Naive B cell (primary cell): ENCODE measurements at places on chromosomes 12 and 14.

- H3K36me3 ChIP-seq: peaks cover 10% of the 10 kb centered on the region
- DNase-seq: no peak
Measured at GRCh38 chr14:94470311-94470710, 5.7 kb downstream of the SERPINA9 start.

DNA sequence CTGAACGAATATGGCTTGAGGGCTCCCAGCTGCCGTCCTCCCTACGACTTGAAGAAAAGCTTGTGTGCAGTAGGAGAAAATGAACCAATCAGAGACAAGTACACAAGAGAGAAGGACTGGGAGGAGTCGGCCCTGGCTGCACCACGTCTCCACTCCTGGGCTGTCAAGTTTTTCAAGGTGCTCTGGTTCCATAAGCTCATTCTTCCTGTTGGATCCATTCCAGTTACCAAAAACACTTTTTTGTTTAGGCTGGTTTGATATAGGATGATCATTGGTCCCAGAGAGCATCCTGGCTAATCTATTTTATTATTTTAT lies 2.8 kb upstream of the A2ML1 start:
- DNase-seq: no peak
- H3K27me3 ChIP-seq: no peaks in the 10 kb centered on the region
- H3K4me1 ChIP-seq: no peaks in the 10 kb centered on the region

DNA sequence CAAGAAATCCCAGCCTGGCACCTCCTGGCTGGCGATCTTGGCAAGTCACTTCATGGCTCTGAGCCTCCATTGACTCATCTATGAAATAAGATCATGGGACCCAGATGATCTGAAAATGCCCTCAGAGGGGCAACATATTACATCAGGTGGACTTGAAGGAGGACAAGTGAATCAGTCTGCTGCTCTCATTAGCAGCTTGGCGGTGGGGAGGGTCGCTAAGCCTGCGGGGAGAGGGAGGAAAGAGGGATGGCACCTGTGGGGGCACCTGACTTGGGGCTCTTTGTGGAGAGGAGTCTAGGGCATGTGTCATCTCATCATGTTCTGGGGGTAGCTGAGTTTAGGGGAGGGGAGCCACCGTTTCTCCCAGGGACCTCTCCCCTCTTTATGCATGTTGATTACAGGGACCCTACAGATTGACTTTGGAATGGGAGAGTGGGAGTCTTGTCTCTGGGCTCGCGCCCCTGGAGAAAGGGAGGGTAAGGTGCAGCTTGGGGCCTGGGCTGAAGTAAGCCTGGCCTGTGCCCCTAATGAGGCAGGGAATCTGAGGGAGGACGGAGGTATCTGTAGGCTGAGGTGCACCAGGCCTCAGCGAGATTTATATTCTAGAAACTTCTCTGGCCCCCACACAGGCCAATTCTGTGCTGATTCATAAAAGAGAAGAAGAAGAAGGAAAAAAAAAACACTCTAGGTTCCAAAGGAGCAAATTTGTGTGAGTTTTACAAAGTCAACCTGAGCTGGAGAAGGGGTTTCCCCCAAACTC lies 29.3 kb upstream of the BATF start:
- no peaks in the 10 kb centered on the region for H3K27me3 ChIP-seq
- H3K4me3 ChIP-seq: no peak overlapping the region

- no peak for DNase-seq
- no peaks in the 10 kb centered on the region for H3K4me1 ChIP-seq
- no peak overlapping the region for H3K4me3 ChIP-seq
- H3K27ac ChIP-seq: no peak overlapping the region
- H3K27me3 ChIP-seq: no peaks in the 10 kb centered on the region
Measured at GRCh38 chr12:39105111-39105510, 199.7 kb upstream of the CPNE8 start.
